SJCRH30 (cell line): ENCODE measurements at places on chromosomes 2 and 18. TPM values are rescaled to one million over a fixed set of nuclear protein-coding genes. Genes with fewer than 3 reads are reported as not detected.
A peak's percentile ranks its signal among the peaks of the same experiment; 100 is the strongest.

The KLHL41 gene
- 21.1 and 26.1 TPM in 2 replicates for total RNA-seq

The RFX8 gene
- 0.06 and 0.43 TPM in 2 replicates for total RNA-seq

The ITGB6 gene
- total RNA-seq, result 3.7 and 3.8 TPM in 2 replicates

The POTEI gene
- total RNA-seq, result 0.25 and 0.47 TPM in 2 replicates

The DNPEP gene
- total RNA-seq, result 29.5 and 33.1 TPM in 2 replicates

The APCDD1 gene
- total RNA-seq, result not detected in 2 replicates

The SP140 gene
- total RNA-seq, result 0.12 and 0.25 TPM in 2 replicates

The CFC1B gene
- not detected in 2 replicates for total RNA-seq

The TUBA3E gene
- total RNA-seq, result not detected in 2 replicates

The RNF125 gene
- 0.18 and 0.41 TPM in 2 replicates for total RNA-seq

The TCF23 gene
- not detected in 2 replicates for total RNA-seq

DNA sequence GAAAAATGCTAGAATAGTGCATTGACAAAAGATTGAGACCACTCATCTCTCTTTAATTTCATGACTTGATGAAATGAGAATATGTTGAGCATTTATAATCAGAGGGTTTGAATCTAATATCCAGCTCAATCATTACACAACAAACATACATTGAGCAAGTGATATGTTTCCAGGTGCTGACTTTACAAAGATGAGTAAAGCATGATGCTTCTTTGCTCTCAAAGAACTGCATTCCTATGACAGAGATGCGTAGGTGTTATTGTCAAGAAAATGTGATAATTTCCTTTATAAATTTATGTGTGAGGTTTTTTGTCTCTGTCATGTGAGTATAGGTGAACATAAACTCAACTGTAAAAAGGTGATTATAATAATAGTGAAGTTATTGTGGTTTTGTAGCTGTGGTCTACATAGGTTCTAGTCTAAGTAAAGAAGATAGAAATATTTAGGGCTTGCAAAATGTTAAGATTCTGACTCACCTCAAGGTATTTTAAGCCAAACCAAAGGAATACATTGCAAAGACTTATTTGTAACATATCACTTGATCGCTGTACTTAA, 389.8 kb downstream of the GALNT13 start:
- DNase-seq, result no peak

- no peak for DNase-seq
These were observed 208.6 kb downstream of the HRH4 start for GRCh38 chr18:24669015-24669414.

- DNase-seq, result no peak
These were observed 5.8 kb downstream of the TWIST2 start for GRCh38 chr2:238853721-238854120.

DNA sequence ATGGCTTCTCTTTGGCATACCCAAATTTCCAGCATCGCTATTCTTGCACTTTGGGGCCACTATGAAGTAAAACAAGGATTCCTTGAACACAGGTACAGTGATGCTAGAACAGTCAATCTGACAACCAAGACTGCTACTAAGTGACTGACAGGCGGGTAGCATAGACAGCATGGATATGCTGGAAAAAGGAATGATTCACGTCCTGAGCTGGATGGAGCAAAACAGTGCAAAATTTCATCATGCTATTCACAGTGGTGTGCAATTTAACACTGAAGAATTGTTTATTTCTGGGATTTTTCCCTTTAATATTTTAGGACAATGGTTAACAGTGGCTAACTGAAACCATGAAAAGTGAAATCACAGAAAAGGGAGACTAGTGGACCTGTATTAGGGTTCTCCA, 1511.2 kb upstream of the ZEB2 start:
- no peak for DNase-seq

GRCh38 chr2:161101406-161101805, 58.8 kb upstream of the TANK start:
- DNase-seq, result no peak

DNA sequence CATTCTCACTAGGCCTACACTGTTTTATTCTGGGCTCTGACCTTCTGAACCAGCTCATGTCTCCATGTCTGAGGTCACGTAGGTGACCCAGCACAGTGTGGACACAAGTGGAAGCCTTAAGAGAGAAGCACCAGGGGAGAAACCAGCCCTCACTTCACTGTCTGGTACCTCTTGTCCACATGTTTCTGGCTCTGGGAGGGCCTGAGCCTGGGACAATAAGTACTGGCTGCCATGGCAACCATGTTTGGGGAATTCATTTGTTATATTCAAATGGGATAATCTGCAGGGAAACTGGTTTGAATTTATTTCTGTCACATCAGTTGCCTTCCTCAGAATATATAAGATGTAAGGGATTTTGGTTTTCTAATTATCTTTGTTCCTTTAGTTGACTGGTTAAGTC, 23.3 kb downstream of the MYO3B start:
- no peak for DNase-seq

DNA sequence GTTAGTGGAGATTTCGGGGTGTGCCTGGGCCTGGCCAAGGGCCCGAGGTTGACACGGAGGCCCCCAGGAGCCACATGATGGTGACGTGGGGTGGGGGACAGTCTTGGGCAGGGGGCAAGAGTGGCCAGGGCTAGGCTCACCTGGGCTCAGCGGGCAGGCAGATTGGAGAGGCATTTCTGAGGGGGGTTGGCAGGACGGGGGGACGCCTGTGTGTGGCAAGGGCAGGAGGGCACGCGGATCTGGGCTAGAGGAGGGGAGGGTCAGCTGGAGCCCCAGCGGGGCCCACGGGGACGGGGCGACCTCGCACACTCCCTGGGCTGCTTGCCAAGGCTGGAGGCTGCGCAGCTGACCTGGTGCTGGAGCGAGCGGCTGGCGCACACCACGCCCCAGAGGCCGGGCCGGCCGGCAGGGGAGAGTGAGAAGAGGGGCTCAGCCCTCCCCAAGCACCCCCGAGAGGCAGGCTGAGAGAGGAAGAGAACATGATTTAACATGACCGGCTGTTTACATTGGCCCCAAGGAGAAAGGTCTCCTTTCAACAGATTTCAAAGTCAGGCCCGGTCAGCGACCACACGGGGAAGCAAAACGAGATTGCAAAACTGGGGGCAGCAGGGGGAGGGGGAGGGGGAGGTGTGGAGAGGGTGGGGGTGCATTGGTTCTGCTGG, 38.0 kb upstream of the SNED1 start:
- peak; percentile 88 for DNase-seq

- no peak for DNase-seq
These were observed 278.8 kb upstream of the SESTD1 start for GRCh38 chr2:179543361-179543901.

GRCh38 chr2:108594132-108594981, 60.1 kb downstream of the LIMS1 start:
- DNase-seq, result no peak

DNA sequence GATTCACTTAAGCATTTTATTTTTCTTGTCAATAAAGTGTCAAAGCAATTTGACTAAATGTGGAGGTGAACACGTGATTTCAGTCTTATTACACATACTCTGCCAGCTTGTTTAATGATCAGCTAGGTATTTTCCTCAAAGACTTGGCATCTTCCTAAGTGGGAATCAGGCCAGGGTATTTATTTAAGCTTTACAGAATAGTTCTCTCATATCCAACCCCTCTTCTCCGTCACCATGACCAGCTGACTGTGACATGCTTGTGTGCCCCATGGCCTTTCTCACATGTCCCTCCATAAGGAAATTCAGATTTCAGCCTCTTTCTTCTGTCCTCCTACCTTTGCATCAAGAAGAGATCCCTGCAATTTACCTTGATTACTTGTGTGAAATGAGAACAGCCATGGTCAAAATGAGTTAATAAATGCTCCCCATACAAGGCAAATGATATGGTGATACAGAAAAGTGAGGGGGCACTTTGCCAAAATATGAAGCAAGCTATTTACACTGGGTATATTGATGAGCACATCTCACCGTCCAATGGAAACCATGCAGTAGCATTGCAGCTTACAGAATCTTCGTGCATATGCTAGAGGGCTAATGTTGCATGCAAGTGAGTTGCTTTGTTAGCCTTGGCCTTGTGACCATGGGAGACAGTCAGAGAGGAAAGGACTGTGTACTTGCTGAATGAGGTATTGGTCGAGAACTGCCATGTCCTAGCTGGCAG, 202.2 kb downstream of the RNF152 start:
- no peak for DNase-seq

DNA sequence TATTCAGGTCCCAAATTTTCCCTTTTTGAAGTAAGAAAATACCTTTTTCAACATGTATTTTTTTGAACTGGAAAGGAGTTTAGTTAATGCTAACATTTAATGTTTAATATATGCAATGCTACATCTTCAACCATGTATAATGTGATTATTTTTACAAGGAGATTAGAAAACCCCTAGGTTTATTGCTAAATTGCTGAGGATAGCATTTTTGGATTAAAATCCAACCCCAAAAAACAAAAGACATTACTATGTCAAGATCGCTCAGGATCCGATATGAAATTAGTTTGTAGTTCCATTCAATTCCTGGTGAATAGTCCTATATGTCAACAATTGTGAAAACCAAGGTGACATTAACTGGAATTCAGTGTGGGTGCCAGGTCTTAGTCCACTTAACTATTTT, 35.2 kb downstream of the LRP1B start:
- no peak for DNase-seq

- DNase-seq, result no peak
These were observed 28.4 kb upstream of the LONRF2 start for GRCh38 chr2:100350661-100351185.

GRCh38 chr2:120231974-120232635, 8.9 kb upstream of the TMEM185B start:
- DNase-seq, result no peak

GRCh38 chr2:9805435-9806297, 37.6 kb upstream of the TAF1B start:
- no peak for DNase-seq

DNA sequence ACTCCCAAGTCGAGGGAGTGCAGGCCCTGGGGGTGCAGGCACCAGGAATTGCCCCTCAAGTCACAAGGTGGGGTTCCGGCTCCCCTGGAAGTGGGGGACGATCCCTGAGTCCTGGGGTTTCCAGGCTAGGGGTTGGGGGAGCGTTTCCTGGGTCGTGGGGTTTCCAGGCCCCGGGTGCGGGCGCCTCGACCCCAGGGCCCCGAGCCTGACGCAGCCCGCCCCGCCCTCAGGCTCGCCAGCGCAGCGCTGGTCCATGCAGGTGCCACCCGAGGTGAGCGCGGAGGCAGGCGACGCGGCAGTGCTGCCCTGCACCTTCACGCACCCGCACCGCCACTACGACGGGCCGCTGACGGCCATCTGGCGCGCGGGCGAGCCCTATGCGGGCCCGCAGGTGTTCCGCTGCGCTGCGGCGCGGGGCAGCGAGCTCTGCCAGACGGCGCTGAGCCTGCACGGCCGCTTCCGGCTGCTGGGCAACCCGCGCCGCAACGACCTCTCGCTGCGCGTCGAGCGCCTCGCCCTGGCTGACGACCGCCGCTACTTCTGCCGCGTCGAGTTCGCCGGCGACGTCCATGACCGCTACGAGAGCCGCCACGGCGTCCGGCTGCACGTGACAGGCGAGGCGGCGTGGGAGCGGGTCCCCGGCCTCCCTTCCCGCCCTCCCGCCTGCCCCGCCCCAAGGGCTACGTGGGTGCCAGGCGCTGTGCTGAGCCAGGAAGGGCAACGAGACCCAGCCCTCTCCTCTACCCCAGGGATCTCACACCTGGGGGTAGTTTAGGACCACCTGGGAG, 12.0 kb downstream of the SIGLEC15 start:
- no peak for DNase-seq

GRCh38 chr2:15911686-15912085, 28.7 kb upstream of the MYCN start:
- peak; percentile 74 for DNase-seq

DNA sequence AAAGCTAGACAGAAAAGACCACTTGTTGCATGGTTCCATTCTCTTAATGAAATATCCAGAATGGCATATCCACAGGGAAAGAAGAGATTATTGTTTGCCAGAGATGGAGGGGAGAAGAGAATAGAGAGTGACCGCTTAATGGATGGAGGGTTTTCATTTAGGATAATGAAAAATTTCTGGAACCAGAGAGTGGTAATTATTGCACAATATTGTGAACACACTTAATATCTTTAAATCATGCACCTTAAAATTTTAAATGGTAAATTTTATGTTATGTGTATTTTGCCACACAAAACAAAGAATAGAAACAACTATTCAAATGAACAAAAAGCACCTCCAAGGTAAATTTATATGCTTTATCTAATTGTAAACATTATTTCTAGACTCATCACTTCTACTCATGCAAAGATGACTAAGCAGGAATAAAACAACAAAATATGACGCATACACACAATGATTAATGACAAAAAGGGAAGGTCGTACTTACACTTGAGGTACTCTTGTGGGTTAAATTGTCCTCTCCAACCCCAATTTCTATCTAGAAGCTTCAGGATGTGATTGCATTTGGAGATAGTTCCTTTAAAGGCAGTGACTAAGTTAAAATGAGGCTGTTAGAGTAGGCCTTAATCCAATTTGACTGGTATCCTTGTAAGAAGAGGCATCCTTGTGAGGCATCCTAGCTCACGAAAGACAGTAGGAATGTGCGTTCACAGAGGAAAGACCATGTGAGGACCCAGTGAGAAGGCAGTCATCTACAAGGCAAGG, 18.7 kb upstream of the DHRS9 start:
- DNase-seq, result no peak

GRCh38 chr2:140601342-140601741, 1529.5 kb downstream of the LRP1B start:
- no peak for DNase-seq

- DNase-seq, result no peak
These were observed 23.4 kb upstream of the KCNK3 start for GRCh38 chr2:26668856-26669750.

- no peak for DNase-seq
These were observed 36.3 kb downstream of the BMP10 start for GRCh38 chr2:68834737-68835376.

DNA sequence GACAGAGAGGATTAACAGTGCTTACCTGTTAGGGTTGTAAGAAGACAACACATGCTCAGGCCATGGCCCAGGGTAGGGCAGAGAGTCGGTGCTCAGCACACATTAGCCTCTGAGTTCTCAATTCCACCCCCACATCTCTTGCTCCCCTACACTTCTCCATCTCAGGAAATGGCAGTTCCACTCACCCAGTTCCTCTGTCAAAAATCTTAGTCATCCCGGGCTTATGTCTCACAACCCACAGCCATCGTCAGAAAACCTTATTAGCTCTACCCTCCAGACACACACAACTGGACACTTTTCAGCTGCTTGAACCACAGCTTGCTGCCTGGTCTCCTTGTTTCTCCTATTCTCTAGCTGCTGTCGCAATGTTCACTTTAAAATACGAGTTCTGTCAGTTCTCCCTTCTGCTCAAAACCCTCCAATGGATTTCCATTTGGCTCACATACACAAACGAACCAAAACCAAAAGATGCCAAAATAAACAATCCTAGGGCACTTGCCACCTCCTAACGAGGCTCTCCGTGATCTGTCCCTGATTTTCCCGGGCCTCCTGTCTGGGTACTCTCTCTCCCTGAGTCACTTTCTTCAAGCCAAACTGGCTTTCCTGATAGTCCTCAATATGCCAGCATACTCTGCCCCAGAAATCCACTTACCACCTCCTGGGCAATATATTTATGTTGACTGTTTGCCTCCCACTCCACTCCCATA, 89.7 kb downstream of the KCTD1 start:
- DNase-seq, result no peak

- DNase-seq, result peak; percentile 75
These were observed 1.4 kb downstream of the FAM171B start for GRCh38 chr2:186695081-186695756.

GRCh38 chr18:33700513-33700976, 122.5 kb downstream of the ASXL3 start:
- no peak for DNase-seq
